Activated CD4-positive, CD25-positive, alpha-beta regulatory T cell treated with anti-CD3 and anti-CD28 coated beads, Interleukin-2, amount 50 U/mL, for 16 hours (primary cell): ENCODE measurements at places on chromosomes 5 and 9.

GRCh38 chr9:112575107-112575506 lies 88.5 kb downstream of the KIAA1958 start:
- DNase-seq, result no peak

- DNase-seq, result no peak
These were observed 259.1 kb upstream of the DAPK1 start for GRCh38 chr9:87238545-87238944.

DNA sequence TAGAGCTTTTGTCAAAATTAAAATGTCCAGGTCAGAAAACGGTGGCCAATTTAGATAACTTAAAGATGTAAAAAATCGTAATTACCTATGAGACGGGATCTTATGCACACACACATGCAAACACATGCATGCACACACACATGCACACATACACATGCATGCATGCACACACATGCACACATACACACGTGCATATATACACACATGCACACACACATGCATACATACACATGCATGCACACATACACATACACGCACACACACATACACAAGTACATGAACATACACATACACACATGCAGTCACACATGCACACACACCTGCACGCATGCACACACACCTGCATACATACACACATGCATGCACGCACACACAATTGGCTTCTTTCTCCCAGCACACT lies 362.0 kb downstream of the IRX1 start:
- DNase-seq, result no peak

DNA sequence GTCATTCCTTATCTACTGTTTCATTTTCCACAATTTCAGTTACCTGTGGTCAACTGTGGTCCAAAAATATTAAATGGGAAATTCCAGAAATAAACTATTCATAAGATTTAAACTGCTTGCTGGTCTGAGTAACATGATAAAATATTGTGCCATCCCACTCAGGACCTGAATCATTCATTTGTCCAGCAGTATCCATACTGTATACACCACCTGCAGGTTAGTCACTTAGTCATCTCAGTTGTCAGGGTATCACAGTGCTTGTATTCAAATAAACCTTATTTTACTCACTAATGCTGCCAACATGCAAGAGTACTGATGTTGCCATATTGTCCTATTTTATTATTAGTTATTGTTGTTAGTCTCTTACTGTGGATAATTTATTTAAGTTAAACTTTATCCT lies 139.7 kb downstream of the FBXO4 start:
- DNase-seq, result no peak

- no peak for DNase-seq
These were observed 429.7 kb upstream of the KLF4 start for GRCh38 chr9:107919263-107919662.

DNA sequence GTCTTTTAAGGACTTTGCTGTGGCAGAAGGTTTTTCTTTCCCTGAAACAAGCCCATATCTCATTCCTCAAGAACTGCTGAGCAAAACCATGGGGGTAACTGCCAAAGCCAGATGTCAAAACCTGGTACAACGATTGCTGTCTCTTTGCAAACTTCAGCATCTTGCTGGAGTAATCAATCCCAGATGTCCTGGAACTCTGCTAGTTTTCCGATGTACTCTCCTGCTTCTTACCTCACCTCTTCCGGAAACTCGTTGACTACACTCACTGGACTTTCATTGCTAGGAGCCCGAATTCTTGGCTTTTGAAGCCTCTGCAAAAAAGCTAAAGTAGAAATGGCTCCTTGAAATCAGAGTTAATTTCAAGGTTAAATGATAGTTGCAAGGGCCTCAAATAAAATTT lies 23.3 kb downstream of the RAD1 start:
- no peak for DNase-seq

DNA sequence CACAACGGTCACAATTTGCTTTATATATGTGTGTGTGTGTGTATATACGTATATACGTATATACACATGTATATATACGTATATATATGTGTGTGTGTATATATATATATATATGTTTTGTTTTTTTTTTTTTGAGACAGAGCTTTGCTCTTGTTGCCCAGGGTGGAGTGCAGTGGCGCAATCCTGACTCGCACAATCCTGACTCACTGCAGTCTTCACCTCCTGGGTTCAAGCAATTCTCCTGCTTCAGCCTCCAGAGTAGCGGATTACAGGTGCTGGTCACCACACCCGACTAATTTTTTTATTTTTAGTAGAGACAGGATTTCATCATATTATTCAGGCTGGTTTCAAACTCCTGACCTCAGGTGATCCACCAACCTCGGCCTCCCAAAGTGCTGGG lies 3.1 kb downstream of the RNF38 start:
- no peak for DNase-seq

DNA sequence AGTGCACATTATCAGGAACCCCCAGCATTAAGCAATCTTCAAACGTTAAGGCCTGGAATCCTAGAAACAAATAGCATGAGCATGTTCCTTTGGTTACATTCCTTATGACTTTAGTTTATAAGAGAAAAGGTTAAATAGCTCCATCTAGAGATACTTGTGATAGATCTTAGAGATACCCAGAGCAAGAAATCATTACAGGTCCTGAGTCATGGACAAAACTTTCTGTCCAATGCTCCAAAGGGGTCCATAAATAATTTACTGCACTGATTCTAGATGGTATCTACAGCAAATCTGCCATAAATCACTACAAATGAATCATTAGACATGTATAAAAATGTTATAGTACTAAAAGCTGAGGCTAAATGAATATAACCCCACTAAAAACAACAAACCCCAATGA lies 139.6 kb downstream of the HTR1A start:
- DNase-seq, result no peak

- DNase-seq, result no peak
These were observed 19.0 kb upstream of the SCAMP1 start for GRCh38 chr5:78341440-78341839.

GRCh38 chr5:153400931-153401330 lies 89.5 kb upstream of the GRIA1 start:
- no peak for DNase-seq

- no peak for DNase-seq
These were observed 29.4 kb downstream of the LCP2 start for GRCh38 chr5:170268153-170268689.

DNA sequence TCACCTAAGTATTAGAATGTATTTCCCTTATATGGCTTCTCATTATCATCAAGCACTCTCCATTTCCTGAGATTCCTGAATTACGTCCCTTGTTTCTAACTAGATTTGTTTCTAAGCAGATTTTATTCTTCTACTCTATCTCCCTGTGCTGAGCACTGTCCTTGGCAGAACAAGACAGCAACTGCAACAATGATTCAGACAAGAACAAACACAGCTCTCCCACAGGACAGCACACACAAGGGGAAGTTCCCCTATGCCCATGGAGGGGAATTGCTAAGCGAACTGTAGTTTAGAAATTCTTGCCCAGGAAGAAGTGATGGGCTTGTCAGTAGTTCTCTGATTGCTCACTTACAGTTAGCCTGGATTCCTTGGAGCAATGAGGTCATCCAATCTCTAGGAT lies 759.9 kb downstream of the DTWD2 start:
- DNase-seq, result no peak

GRCh38 chr9:100324594-100325200 lies 28.0 kb downstream of the TEX10 start:
- DNase-seq, result no peak

DNA sequence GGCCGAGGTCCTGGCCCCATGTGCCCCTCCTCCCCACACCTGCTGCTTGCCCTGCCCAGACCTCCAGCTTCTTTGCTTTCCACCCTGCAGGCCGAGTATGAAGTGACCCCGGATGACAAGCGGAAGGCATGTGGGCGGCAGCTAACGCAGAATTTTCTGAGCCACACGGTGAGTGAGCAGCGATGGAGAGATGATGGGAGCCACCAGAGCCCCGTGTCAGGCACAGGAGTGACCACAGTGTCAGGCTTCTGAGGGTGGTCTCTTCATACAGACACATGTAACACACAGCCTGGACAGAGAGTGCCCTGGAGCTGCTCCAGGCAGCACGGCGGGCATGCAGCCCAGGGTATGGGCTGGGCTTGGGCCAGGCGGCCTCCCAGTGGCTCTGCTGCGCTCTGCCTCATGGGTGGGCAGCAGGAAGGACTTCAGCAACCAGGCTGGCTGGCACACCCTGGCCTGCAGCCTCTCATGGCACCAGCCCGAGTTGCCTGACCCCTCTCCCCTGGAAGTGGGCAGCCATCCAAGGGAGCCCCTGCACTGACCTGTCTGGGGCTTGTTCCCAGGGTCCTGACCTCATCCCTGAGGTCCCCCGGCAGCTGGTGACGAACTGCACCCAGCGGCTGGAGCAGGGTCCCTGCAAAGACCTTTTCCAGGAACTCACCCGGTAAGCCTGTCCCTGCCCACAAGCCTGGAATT lies 5.8 kb downstream of the GRK6 start:
- no peak for DNase-seq

DNA sequence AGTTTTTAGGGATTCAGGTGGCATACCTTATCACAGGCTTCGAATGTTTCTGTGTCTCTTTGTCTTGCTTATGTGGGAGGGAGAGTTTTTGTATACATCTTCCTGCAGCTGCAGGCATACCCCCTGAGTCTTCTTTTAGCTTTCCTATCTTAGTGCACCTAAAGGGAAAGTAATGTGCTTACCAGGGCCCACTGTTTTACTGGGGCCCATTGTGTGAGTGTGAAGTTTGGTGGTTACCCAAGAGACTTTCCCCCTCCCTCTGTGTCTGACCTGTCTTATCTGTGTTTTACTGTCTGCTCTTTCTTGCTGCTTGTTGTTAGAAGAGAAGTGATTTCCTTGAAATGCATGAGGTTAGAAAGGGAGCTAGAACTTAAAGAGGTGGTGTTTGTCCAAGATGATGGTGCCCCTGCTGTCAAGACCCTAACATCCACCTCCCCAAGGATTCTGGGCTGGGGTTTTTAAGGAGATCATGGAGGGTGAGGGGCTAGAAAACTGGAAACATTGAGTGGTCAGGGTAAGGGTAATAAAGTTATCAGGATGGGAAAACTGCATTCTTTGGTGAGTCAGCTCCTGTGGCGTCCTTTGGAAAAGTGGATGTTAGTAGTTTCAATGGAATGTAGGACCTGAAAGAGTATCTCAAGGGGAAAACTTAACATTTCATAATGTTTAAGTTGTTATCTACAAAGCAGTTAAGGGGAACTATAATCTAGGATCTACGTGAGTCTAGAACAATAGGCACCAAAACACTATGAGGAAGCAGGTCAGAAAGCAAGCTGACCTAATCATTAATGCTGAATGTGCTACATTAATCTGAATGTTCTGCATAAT lies 583.5 kb upstream of the TUSC1 start:
- DNase-seq, result no peak

DNA sequence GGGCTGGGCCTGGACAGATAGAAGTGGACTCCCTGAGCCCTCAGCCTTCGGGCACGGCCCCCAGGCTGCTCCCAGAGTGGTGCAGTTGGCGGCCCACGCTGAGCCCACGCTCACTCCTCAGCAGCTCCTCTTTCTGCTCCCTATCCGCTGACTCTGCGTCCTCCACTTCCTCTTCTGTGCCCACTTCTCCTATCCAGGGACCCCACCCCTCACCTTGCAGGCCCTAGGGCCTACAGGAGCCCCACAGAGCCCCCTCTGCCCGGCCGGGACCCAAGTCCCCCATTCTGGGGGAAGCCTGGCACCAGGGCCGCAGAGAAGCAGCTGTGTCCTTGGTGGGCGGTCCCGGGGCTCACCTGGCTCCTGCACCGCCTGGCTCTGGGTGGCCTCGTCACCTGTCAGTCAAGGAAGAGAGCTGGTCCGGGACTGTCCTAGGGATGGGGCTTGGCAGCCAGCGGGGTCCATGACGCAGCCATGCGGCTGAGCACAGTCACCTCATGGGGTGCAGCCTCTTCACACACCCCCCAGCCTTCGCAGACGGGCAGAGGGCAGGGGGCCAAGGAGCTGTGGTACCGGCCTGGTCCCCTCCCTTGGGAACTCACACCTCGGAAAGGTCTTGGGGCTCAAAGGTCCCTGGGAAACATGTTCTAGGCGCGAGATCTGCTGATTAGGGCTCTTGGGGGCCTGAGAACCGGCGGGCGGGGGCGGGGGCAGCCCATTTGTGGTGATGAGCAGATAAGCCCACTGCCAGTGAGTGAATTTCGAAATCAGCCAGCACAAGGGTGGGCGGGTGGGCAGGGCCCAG lies 5.4 kb upstream of the NRARP start:
- no peak for DNase-seq

DNA sequence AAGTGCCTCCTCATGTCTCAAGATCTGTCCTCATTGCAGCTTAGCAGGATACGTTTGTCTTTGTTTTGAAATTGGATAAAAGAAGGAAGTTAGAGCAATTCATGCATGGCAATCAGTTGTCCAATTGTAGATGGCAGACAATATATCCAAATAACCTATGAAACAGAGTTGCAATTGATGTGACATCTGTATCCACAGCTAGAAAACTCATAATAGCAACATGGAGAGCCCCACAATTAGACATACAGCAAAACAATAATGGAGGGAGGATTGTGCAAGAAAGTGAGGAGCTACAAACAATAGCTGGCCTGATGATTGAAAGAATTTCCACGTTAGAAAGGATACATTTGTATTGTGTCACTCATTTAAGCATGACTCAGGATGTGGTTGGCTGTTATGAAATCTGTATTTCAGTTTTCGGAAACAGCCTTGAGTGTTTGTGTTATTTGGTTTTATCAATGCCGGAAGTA lies 132.0 kb downstream of the FAM174A start:
- no peak for DNase-seq
